ENCODE measurements at places on chromosomes 12 and 14.

GRCh38 chr12:68580911-68581310 lies 29.8 kb upstream of the RAP1B start:
- DNase-seq, result no peak

DNA sequence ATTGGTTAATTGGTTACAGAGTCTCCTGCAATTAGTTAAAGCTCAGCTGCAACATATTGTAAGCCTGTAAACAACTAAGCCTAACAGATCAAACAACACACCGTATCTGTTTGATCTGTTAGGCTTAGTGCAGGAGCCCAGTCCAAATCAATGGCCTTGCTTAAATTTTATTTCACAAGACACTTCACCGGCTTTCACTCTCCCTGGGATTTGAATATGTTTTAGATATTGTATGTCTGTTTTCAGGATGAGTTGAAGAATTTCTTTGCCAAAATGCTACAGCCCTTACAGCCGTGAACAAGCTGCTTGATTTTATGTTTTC lies 5.5 kb upstream of the RNASE1 start:
- no peak for DNase-seq

GRCh38 chr12:16220120-16220519 lies 57.4 kb downstream of the SLC15A5 start:
- no peak for DNase-seq

- no peak for DNase-seq
Measured at GRCh38 chr12:106138633-106139421, at the start of gene NUAK1. Gene NUAK1 (minus strand): TSS chr12:106138954. CDS start chr12:106138653, 301 bp downstream.

DNA sequence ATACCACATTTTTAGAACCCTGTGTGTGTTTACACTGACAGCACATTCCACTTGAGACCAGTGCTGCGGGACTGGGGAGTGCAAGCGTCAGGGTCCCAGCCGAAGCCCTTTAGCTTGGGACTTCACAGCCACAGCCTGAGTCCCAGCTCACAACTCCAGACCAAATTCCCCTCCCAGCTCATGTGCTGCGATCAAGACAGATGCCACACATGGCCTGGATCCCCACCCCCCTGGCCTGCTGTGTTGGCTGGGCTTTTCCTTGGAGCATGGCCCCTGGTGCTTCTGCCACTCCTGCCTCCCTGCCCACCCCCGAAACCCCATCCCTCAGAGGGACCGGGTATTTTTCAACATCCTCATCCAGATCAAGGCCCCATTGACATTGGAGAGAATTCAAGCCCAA lies 63.7 kb downstream of the WDR20 start:
- DNase-seq, result no peak

DNA sequence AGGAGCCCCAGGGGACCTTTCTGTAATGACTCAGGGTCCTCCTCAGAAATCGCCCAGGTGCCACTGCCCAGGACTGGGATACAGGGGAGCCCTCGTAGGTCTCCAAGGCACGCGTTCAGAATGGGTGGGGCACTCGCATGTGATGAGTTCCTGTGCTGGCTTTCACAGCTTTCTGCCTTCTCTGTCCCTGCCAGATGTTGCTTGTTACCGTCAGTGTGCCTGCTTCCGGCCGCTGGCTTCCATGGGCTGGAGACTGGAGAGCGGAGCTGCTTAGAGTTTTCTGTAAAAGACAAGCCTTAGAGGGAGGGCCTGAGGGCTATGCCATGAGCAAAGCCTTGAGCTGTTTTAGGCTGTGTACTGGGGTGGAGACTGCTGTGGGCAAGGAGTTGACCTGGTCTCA lies 75.0 kb upstream of the SLC24A4 start:
- no peak for DNase-seq

DNA sequence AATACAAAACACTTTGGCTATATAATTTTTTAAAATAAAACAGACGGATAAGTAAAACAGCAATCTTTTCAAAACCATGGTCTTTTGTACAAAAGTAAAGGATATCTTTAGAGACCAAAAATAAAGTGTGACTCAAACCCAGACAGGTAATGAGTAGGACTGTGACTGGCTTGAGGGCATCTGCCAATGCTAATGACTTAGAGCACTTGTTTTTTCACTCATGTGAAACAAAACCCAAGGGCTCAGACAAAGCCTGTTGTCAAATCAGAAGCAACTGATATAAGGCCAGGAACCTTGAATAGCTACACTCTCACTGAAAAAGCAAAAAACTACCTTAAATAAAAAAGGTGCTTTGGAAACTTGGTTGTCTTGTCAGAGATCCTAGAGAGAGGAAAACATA lies 357.4 kb downstream of the TMEM117 start:
- DNase-seq, result no peak

DNA sequence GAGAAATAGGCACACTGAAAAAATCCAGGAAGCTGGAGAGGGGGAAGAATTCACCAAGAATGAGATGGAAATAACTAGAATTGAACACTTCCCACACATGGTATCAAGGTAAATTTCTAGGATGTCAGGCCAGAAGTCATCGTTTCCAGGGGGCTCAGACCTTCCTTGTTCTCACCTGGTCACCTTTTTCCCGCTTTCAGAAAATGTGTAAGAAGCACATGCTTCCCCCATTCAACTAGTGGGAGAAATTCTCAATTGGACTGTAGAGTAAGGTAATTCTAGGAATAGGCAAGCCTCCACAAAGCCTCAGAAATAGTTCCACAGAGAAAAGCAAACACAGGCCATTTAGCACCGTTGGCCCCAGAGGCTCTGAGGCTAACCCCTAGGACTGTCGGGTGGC lies 2.8 kb upstream of the PTMS start:
- DNase-seq, result no peak

- no peak for DNase-seq
Measured at GRCh38 chr14:25239170-25239569, 189.2 kb upstream of the STXBP6 start.

GRCh38 chr14:69539631-69540410 lies 34.9 kb downstream of the CCDC177 start:
- no peak for DNase-seq

DNA sequence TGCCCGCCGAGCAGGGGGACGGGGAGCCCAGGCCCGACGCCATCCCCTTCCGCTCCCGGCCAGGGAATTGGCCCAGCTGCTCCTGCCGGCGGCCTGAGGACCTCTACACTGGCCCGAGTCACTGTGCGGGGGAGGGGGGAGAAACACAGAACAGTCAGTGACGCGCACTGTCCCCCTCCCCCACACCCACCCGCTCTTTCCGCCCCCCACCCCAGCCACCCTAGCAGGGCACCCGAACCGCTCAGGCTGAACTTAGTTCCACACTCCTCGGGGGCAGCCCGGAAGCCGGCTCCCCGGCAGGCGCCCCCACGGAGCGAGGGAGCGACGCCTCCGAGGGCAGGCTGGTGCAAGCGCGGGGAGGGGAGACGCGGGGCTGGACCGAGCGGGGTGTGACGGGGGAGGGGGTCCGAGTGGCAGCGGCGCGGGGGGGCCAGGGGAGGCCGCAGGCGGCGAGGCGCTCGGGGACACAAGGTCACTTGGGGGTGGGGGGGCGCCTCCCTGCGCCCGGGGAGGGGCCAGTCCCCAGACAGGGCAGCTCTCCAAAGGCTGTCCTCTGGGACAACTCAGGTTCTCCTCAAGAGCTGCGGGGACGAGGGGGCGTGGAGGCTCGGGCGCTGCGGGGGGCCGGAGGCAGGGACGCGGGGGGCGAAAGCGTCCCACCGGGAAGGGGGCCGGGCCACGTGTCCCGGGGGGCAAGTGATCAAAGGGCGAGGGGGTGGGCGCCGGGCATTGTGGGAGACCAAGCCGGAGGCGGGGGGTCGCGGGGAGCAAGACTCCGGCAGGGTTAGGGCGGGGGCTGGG lies 648 bp downstream of the CHD4 start:
- DNase-seq, result no peak

GRCh38 chr14:106586098-106586704 lies 1059.8 kb downstream of the TMEM121 start:
- peak; percentile 33 for DNase-seq

- no peak for DNase-seq
Measured at GRCh38 chr14:61140872-61141271, 140.3 kb downstream of the TMEM30B start.

DNA sequence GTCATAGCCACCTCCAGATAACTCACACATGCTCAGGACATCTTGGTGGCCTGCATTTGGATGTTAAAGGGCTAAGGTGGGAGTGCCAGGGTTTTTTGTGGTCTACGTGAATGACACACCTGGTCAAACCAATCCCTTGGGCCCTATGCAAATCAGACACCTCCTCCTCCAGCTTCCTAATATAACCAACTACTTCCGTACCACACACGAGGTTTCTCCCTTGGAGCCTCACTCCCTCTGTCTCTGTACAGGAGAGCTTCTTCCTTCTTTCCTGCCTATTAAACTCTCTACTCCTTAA lies 19.6 kb downstream of the APOBEC1 start:
- no peak for DNase-seq

DNA sequence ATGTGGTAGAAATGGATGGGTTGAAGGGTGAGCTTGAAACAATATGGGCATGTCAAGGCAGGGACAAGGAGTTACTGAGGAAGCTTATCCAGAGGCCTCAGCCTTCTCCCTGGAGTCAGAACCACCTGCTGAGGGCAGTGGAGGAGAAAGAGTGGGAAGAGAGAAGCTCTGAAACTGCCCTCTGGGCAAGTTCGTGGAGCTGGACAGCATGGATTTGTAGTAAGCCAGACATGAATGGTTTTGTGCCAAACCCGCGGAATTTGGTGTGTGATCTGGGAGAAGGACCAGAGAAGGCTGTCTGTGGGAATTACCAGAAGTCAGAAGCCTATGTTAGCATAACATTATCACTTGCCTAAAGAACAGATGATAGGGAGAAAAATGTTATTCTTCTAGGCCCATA lies 164.8 kb downstream of the SLC41A2 start:
- DNase-seq, result no peak

GRCh38 chr12:78229591-78230101 lies 399.0 kb downstream of the NAV3 start:
- DNase-seq, result no peak

DNA sequence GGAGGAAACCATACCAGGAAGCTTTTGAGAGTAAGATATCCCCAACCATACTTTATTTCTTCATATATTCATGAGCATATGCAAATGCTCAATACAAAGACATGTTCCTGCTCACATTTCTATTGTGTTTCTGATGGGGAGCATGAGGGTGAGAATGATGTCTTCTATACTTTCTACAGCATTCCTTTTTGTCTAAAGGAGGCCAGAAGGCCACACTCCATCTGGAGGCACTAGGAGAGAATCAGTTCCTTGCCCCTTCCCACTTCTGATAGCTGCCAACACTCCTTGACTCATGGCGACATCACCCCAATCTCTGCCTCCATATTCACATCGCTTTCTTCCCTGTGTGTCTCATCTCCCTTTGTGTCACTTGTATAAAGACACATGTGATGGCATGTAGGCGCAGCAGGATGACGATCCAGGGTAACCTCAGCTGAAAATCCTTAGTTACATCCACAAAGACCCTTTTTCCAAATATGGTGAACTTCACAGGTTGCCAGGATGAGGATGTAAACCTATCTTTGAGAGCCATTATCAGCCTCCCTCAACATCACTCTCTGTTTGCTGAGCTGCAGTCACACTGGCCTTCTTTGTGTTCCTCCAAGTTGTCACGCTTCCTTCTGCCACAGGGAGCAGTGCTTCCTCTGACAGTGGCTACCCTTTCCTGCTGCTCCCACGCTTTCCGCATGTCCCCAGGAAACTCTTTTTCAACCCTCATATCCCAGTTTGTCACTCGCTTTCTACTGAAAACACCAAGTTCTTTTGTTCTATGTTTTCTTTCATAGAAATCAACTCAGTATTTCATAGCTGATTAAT lies 96.9 kb downstream of the STXBP6 start:
- DNase-seq, result no peak

DNA sequence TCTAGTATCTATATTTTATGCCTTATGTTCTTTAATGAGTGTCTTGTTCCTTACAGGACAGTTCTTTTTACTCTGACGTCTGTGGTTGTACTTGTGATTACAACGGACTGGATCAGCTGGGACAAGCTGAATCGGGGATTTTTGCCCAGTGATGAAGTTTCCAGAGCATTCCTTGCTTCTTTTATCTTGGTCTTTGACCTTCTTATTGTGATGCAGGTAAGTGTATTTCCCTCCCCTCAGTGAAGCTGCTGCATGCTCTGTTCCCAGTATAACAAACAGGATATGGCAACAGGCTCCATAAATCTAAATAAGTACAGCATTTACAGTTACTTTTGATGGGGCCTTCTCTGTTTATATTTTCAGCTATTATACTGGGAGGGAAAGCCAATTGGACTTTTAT lies 463.6 kb downstream of the TMEM117 start:
- no peak for DNase-seq

DNA sequence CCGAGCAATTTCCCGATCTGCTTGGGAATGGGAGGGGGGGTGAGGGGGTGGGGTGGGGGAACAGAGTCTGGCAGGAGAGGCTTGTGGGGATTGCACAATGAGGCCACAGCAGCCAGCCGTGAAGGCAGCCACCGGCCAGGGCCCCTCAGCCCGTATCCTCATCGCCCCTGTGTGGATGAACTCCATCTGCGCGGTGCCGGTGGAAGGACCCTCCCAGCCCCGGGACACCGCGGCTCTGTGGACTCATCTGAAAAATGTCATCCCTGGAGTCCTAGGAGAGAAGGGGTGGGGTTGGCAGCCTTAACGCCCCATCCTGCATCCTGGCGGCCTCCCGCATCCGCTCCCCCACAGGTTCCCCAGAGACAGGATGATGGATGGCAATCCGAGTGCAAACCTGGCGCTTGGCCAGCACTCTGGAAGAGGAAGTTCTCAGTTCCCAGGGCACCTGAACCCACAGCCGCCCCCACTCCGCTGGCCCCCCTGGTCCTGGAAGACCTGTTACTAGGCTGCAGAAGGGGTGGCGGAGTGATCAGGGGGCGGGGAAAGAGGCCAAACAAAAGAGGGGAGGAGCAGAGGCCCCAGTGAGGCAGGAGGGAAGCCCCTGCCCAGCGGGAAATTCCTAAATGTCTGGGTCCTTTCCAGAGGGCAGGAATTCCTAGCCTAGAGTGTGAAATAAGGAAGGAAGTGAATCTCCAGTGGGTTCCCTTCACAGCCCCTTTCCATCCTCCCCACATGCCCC lies 1.2 kb upstream of the TNFAIP2 start:
- no peak for DNase-seq

GRCh38 chr12:20641106-20641505 lies 54.0 kb upstream of the SLCO1C1 start:
- no peak for DNase-seq

DNA sequence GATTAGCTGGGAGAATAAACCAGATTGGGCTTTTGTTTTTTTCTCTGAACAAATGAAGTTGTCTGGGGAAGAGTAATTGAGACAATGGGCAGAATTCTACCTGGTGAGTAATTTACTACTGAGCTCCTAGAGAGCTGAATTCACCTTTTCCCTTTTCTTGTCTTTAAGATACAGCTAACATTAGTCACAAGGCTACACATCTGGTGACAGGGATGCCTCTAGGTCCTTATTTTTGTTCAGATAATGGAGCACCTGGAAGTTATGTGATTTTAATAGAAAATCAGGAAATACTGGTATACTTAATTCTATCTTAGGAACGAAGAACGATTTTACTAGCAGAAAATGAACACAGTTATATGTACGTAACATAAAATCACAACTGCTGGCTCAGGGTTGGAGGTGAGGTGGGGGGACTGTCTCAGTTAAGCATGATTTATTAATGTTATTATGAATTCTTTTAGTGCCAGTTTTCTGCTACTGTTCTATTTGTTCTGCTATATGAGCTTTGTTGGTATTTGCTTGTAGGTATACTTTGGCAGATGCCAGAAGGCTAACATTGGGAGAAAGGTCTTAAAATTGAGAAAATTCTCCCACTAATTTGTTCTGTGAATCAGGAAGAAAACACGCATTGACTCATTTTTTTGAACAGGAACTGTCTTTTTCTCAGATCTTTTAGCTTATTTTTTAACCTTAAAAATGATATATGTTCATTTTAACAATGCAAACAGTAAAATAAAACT lies 482.7 kb upstream of the RGS6 start:
- DNase-seq, result no peak

GRCh38 chr14:69979882-69980281 lies 100.7 kb downstream of the SMOC1 start:
- no peak for DNase-seq

- DNase-seq, result no peak
Measured at GRCh38 chr14:38496092-38496491, 240.2 kb upstream of the CLEC14A start.
